ENCODE measurements at places on chromosomes 3 and 15. TPM values are rescaled to one million over a fixed set of nuclear protein-coding genes. Genes with fewer than 3 reads are reported as not detected.

DNA sequence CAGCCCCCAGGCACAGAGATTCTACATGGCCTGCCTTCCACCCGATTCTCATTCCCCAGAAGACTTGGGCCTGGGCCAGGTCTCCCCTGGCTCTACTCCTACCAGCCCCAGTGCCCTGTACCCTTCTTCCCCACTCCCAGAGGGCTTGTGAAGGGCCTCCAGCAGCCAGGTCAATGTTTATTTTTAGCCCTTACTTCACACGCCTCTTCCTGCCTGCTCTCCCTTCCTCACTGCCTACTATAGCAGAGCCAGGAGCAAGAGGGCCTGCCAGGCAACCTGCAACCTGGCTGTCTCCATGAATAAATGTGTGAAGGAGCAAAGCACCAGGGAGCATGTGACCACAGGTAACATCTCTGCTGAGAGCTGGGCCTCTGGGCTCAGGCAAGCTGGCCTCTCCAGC lies 26.4 kb upstream of the APEH start:
- DNase-seq, result no peak

DNA sequence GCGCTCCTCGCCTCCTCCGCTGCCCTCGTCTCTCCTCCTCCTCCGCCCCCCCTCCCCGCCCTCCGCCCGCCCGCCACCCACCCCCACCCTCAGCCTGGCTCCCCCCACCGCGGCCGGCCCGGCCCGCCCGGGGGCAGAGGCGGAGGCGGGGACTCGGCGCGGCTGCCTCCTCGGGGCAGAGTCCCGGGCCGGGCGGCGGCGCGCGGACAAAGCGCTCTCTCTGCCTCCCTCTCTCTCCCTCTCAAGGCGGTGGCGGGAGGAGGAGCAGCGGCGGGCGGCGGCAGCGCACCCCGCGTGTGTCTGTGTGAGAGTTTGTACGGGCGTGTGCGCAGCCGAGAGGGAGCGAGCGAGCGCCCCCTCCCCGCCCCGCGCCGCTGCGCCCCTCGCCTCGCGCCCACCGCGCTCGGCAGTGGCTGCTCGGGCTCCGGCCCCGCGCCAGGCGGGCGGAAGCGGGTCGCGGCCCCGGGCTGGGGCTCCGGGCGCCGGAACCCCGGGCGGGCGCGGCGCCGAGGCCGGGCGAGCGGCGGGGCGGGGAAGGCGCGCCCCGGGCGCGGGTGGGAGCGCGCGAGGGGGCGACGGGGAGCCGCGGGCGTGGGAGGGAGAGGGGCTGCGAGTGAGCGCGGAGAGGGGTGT lies at the start of gene IGF2BP2:
Gene IGF2BP2, minus strand, starts transcription at position 37 of the 633 bp plus-strand sequence. CDS start 82 bp downstream, outside the sequence.
- peak; percentile 82 for DNase-seq

The ITGA11 gene
- polyA plus RNA-seq, result 5.0 TPM

- DNase-seq, result no peak
Measured at GRCh38 chr3:175233957-175234940, 375.1 kb downstream of the NAALADL2 start.

- DNase-seq, result no peak
Measured at GRCh38 chr15:60853109-60853508, 374.2 kb upstream of the ICE2 start.

DNA sequence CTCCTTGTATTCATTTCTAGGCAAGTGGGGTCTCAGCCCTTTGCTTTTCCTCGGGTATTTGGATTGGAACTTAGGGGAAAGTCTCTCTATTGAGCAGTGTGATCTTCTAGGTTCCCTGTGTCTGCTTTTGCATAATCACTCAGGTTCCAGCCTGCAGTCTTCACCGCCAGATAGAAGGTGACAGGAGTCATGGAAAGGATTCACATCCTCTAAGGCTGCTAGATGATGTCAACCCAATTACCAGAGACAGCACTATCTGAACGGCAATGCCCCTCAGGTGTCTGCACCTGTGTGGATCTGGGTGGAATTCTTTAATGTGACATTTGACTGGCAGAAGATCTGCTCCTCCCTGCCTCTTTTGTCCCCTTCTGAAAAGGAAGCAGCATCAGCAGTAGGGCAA lies 177.7 kb downstream of the P3H2 start:
- DNase-seq, result no peak

- DNase-seq, result no peak
Measured at GRCh38 chr3:98977520-98977919, 76.0 kb upstream of the DCBLD2 start.

GRCh38 chr15:89444241-89445225 lies 51.9 kb downstream of the RHCG start:
- no peak for DNase-seq

The HHATL gene
- polyA plus RNA-seq, result 84.2 TPM

DNA sequence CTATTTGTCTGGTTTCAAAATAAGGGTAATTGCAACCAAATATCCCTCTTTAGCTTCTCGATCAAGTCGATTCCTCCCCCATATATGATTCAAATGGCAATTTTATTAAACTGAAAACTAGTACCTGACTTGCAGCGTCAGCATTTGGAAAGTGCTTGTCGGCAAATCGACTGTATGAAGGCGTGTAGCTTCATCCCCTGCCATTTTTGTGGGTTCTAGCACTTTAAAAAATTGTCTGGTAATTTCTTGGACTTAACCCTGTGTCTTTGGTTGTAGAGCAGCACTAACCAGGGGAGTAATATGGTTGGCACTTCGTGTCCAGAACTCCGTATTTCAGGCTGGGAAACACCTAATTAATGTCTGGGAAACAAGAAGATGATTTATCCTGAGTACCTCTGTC lies 573 bp downstream of the MME start:
- DNase-seq, result peak; percentile 19

The PLA2G4E gene
- 3.5 TPM for polyA plus RNA-seq

DNA sequence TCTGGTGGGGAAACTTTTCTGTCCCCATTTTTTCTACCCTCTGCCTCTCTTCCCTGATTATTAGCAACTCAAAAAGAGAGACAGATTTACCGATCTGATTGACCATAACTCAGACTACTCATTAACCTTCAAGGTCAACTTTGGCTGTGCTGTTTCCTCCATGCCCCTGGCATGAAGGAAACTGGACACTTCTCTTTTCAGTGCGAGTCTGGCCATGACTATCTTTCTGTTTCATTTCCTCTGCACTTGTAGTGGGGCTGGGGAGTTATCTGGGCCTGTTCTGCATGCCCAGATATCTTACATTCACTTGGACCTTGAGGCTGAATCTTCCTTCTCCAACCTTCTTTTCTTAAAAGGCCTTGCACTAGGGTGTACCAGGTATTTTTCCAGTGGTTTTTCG lies 76.9 kb upstream of the SLCO2A1 start:
- DNase-seq, result no peak

The SLC22A13 gene
- not detected for polyA plus RNA-seq

GRCh38 chr3:110193074-110193473 lies 855.7 kb upstream of the DPPA4 start:
- DNase-seq, result no peak

- no peak for DNase-seq
Measured at GRCh38 chr15:71411538-71412482, 296.5 kb downstream of the THSD4 start.

- DNase-seq, result no peak
Measured at GRCh38 chr3:12948891-12949711, 107.7 kb upstream of the RPL32 start.

The HIGD1A gene
- polyA plus RNA-seq, result not detected

- peak; percentile 47 for DNase-seq
Measured at GRCh38 chr3:56468184-56469106, at the start of gene ERC2. ERC2 (minus strand) TSS chr3:56468467.

GRCh38 chr15:100461049-100461448 lies 67.7 kb downstream of the CERS3 start:
- no peak for DNase-seq

The BUB1B gene
- polyA plus RNA-seq, result 16.5 TPM

DNA sequence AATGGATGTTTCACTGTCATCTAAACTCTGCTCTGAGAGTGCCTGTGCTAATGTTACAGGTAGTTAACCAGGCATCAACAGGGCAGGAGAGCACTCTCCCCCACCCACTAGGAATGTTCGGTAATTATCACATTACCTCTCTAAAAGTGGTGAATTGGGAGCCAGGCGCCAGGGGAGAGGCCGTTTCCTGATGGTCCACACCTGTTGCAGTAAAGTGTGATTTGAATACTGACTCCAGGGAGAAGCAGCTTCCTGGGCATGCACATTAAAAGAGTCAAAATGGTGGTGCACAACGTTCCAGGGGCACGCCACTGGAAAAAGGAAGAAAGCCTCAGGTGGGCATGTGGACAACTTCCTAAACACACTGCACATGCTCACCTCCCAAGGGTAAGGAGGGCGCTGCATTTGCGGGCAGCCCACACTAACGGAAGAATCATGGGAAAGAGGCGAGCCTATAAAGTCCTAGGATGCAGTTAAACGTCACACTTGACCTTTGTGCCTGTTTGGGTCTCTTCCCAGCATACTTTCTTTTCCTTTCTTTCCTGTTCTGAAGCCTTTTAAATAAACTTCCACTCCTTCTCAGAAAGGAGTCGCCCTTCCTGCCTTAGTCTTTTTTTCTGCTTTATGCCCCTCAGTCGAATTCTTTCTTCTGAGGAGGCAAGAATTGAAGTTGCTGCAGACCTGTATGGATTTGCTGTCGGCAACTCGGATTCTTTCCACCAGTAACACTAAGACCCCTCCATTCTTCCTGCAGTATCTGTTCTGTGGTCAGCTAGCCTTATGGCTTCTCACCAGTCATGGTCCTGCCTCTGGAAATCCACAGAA lies 28.9 kb upstream of the GPD1L start:
- no peak for DNase-seq

The FAM174B gene
- 22.7 TPM for polyA plus RNA-seq

The CCDC9B gene
- 14.0 TPM for polyA plus RNA-seq

DNA sequence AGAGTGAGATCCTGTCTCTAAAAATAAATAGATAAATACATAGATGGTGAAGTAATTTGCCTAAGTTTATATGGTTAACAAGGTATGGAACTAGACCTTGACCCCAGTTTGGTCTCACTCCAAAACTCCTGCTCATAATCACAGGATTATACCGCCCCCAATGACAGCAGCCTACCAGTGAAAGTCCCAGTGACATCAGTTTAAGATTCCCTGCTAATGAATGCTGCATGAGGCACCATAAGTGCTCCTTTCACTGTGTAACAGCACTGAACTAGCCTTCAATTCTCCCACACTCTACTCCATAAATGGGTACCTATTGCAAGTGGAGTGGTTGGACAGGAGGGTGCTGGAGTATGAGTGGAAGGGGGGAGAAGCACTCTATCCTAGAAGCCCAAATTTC lies 23.7 kb upstream of the THSD4 start:
- no peak for DNase-seq

The FAN1 gene
- 34.5 TPM for polyA plus RNA-seq

The TIGIT gene
- polyA plus RNA-seq, result not detected

DNA sequence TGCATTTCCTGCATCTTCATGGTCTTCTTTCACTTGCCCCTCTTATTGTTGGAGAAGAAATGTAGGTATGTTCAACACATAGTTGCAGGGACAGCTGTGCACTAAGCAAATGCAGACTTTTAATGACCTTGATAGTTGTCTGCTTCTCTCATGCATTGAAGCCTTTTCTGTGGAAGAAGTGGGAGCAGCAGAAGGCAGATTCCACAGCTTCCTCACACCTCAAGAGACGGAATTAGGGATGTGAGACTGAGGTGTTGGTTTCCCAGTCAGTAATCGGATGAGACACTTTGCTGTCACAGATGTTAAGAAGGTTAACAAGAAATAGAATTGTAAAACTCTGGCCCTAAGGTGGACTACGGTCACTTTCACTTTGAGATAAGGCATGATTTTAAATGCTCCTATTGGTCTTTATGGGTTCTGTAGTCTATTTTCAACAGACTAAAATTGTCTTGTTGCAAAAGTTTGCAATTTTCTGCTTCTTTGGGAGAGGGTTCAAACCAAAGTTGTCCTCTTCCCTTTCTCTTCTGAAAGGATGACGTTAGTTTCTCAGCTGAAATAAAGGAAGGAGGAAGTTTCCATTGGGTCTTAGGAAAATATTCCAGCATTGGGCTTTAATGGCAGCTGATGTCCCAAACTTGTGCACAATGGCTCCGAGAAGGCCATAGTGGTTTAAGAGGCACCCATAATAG lies 117.4 kb downstream of the LPP start:
- DNase-seq, result no peak

The RSL24D1 gene
- 126 TPM for polyA plus RNA-seq

The CPA3 gene
- polyA plus RNA-seq, result 0.90 TPM

- DNase-seq, result no peak
Measured at GRCh38 chr3:24145981-24146822, 201.1 kb downstream of the NR1D2 start.

GRCh38 chr3:123013876-123014275 lies 13.7 kb downstream of the SEMA5B start:
- DNase-seq, result no peak

DNA sequence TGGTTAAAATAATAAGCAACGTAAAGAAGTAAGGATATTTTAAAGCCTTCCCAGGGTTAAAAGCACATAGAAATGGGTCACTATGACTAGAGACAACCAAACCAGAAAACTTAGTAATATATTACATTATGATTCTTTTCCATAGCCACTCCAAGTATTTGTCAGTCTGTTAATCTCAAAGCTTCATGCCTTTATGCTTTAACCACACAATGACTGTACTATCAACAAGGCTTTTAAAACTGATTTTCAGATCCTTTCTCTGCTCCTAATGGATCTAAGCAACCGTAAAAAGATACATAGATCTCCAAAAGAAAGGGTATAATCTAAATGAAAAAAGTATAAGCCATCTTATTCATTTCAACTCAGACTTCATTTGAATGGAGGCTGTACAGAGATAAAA lies 14.4 kb downstream of the SECISBP2L start:
- no peak for DNase-seq

The PLSCR5 gene
- not detected for polyA plus RNA-seq

The UNC13C gene
- 6.4 TPM for polyA plus RNA-seq

DNA sequence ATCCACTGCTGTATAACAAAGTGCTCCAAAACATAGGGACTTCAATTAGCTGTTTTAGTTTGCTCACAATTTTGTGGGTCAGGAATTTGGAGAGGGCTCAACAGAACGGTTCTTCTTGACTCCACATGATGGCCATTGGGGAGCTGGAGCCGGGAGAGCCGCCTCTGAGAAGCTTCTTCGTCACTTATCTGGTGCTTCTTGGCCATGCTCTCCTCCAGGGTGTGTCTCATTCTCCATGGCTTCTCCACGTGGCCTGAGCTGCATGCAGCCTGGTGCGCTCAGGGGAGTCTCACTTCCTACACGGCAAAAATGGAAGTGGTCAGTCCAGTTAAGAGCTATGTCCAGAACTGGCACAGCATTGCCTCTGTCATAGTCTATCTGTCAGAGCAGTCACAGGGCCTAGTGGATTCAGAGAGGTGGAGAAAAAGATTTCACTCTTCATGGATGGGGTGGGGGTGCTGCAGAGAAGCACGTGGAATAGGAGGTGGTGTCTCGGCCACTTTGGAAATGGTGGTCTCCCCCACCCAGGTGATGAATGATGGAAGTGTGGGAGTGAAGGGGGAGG lies 26.3 kb upstream of the PRR23E start:
- DNase-seq, result no peak
